SK-N-SH (cell line): ENCODE measurements at places on chromosomes 13 and 19.
A peak's percentile ranks its signal among the peaks of the same experiment; 100 is the strongest.

DNA sequence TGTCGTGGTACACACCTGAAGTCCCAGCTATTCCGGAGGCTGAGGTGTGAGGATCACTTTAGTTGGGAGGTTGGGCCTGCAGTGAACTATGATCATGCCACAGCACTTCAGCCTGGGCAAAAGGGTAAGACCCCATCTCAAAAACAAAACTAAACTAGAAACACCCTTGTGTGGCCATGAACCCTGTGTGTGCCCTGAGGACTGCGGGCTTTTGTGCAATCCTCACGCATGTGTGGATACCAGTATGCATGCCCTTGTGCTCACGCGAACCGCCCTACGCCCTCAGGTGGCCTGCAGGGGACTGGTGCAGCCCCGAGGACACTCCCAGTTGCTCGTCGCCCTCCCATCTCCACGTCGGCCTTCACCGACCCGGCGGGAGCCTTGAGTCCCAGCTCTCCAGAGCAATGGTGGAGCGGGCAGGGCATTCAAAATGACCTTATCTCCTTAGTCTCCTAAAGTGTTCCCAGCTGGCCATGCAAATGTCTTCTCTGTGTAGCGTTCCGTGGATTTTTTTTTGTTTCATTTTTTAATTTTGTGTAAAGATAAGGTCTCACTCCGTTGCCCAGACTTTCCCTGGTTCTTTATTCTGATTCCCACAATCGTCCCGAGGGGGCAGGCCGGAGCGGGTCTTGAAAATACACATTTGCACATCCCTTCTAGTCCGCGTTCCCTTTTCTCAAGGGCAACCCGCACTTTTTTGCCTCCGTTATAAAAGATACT is 868 bp upstream of the EGLN2 start:
- DNase-seq = peak; percentile 77

DNA sequence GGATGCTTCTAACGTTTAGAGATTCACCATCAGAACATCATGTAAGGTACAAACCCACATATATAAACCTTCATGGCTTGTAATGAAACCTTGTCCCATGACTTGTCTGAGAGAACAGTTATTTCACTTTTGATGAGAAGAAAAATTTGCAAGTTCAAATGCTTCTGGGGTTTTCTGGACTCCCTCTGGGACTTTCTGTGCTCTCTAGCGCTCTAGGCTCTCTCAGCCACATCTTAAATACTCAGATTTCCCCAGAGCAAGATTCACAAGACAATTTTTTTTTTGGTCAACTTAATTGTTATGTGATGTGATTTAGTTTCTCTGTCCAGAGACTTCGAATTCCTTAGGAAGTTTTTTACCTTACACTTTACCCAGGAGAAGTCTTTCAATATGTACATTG is 282.8 kb upstream of the EDNRB start:
- no peak for DNase-seq

DNA sequence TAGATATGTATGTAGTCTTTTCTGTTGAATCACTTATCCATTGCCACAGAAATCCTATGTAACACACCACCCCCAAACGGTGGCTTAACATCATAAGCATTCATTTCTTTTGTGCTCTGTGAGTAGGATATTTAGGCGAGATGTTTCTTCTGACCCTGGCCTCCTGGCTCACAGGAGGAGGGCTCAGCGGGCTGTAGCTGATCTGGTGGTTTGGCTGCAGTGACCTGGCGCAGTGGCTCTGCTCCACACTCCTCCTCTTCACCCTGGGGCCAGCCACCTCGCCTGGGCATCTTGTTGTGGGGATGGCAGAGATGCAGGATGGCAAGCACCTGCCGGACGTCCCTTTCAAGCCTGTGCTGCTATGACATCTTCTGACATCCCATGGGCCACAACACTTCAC is 147.1 kb upstream of the IRS2 start:
- no peak for DNase-seq

DNA sequence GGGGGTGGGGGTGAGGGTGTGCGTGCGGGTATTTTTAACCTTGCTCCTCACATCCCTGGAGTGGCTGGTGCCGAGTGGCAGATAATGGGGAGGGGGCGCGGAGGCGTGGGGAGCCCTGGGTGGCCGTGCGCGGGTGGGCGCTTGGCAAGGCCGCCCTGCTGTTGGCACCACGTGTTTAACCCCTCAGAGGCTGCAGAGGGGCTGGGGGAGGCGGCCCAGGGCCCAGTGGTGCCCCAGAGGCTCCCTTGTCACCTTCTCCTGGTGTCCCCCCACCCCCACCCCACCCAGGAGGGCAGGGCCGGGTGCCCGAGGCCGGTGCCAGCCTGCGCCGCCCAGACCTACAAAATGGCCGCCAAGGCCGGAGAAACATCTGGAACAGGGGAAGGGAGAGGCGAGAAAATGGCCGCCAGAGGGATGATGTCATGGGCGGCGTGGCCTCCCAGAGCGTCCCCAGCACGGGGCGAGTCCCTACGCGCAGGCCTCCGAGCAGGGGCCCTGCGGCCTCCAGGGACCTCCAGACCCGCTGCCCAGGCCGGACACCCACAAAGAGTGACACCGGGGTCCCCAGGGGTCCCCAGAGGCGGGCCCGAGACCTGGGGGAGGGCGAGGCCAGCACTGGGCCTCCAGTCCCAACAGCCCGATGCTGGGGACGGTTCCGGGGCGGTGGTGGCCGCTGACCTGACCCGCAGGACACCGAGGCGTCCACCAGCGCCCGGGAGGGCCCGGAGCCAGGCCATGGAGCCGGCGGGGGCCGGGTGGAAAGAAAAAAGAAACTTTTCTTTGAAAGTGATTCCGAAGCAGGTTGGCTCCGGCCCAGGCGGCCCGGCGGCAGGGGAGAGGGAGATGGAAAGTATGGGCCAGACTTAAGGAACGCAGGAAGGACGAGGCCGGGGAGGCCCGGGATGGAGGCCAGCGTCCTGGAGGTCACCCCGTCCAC is 38.2 kb downstream of the NFIC start:
- peak; percentile 66 for DNase-seq

GRCh38 chr19:30557212-30557611 is 185.0 kb downstream of the ZNF536 start:
- DNase-seq = no peak

DNA sequence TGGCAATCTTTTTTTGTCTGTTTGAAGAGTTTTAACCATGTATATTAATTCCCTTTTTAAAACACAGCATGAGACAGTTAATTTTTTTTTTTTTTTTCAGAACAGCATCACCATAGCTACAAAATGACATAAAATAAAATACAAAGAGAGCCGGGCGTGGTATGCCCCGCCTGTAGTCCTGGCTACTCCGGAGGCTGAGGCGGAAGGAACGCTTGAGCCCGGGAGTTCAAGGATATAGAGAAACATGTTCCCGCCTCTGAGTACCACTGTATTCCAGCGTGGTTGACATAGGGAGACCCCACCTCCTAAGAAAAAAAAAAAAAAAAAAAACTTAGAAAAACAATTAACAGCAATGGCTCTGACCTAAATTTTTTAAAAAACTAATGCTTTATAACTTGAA is 10.0 kb upstream of the INSR start:
- DNase-seq = no peak

DNA sequence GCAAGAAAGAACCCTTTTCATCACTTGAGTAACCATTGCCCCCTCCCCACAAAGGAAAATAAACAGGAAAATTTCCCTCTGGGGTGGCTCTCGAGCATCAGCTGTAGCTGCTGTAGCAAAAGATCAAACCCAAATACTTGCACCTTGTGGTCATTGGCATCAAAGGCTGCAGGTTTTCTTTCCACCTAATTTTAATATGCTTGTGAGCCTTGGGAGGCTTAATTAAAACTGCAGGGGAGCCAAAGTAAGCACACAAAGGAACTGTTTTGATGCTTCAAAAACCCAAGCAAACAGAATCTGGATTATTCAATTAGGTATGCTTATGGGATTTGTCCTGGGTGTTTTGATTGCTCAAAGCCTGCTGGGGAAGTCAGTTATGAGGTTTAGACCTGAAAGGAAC is 119.5 kb downstream of the SHISA2 start:
- no peak for DNase-seq
